Muscle of arm (tissue), 14 donors: ENCODE measurements at places on chromosomes 3 and 15.
A peak's percentile ranks its signal among the peaks of the same experiment; 100 is the strongest.

GRCh38 chr3:72299321-72299802 lies 514.4 kb upstream of the PROK2 start:
- DNase-seq, result no peak

GRCh38 chr3:100402891-100403290 lies 1.6 kb downstream of the LNP1 start:
- DNase-seq, result no peak

DNA sequence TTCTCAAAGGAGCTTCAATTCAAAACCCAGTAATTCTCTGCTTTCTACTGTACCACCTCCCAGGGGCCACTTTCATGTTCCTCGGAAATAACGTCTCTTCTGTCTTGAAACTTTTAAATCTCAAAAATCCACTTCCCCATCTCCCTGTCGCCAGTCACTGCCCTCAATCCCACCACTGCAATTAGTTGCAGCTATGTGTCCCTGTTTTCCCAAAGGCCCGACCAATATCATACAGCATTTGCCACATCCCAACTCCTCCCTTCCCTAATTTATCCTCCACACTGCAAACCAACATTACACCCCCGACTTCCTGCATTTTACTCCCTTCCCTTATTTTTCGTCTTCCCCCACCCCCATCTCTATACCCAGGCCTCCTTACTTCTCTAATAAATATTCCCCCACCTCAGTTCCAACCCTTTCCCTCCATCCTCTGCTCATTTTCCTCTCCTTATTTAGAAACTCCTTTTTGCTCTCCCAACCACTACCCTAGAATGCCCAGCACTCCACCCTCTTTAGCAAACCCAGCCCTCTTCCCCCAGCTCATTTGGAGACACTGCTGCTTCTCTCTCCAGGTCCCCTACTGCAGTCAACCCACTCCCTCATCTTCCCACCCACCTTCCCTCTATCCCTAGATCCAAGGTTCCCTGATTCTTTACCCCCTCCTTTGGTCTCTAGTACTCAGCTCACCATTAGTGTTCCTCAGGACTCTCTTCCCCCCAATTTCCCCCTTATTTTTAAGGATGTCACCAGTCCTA lies 1.1 kb downstream of the NPTN start:
- peak; percentile 38 for DNase-seq

DNA sequence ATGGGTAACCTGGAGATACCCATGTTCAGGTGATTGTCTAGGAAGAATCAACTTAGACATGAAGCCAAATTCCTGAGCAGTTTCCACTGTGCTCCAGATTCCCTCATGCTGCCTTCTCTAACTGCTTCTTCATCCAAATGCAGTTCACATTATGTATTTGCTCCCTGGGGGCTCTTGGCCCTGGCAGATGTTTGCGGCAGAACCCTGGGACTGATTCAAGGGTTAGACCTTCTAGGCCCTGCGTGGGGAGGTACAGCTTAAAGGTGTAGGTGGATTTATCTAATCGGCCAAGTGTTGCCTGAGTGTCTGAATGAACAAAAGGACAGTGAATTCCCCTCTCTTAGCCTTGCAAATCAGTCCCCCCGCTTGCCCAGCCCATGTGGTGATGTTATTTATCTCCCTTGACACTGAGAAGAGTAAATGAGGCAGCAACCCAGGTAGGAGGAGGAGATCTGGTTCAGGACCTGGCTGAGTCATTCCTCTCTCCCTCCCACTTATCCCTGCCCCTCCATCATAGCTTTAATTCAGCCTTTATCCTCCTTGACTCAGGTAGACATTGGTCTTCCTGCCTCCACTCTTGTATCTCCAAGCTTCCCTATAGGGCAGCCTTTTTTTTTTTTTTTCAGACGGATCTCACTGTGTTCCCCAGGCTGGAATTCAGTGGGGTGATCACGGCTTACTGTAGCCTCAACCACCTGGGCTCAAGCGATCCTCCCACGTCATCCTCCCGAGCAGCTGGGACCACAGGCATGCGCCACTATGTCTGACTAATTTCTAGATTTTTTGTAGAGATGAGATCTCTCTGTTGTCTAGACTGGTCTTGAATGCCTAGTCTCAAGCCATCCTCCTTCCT lies 54.8 kb downstream of the MAGEF1 start:
- DNase-seq, result no peak

- DNase-seq, result no peak
Observed at GRCh38 chr15:40846841-40847222, 3.0 kb downstream of the SPINT1 start.

DNA sequence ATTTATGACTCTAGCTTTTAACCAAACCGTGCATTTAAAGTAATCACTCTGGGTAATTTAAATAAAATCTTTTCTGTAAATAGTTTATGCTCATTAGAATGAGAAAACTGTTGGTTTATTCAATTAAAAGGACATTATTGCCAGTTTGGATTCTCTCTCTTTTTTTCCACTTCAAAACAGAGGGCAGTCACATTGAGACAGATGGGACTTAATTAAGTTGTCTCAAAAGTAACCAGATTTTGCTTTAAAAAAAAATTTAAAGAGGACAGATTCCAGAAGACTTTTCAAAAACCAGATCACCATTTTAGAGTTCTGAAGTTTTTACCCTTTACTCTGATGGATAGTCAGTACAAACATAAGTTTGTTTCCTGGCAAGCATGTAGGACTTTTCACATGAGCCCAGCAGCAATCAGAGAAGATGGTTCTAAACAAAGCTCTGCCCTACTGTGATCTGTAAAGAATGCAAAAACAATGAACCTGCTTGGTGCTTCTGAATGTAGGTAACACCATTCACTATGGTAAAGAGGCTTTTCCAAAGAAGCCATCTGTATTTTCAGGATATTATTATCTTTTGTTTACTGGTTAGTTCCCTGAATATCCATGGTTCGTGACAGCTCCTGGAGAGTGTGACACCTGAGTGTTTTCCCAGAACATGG lies 136.2 kb downstream of the LRTM1 start:
- DNase-seq, result no peak

DNA sequence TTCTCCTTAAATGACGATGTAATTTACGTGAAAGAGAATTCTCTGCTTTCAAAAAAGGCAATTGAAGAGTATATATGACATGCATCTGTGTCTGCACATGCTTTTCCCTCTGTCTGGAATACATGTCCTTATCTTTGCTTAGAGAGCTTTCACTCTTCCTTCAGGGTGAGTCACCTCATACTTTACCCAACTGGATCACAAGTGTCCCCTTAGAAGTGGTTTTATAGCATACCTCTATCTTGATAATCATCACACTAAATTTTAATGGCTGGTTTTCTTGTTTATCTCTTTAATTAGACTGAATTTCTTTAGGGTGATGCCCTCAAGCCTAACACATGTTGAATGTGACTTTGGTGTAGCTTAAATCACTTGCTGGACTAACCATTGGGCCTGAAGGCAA lies 178.9 kb downstream of the SV2B start:
- no peak for DNase-seq

- DNase-seq, result no peak
Observed at GRCh38 chr3:128318275-128318941, 148.3 kb downstream of the DNAJB8 start.

DNA sequence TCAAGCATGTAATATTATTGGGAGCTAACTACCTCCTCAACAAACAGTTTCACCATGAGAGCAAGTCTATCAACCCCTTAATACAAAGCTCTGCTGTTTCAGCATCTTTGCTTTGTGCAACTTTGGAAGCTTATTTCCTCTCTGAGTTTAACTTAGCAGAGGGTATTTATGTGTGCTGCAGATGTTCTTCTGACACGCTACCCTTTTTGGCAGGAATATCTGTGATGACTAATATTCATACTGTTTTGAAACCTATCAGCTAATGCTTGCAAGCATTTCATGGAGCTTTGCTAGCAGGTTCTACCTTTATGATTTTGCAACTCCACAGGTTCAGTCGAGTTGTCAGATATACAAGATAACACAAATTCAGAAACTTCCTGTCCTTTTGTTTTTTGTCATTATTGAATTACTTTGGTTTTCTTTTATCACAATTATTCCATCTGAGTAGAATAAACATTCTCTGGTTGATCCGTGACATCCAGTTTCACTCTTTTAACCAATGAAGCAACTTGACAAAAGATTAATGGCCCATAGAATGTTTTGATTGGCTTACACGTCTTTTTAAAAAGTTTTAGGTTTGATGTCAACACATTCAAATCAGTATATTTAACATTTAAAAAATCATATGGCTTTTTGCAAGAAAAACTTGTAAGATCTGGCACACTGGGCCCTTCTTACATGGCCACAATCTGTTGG lies 1.7 kb upstream of the SLC9A9 start:
- DNase-seq, result peak; percentile 67

- no peak for DNase-seq
Observed at GRCh38 chr3:197746209-197746608, 3.5 kb upstream of the FYTTD1 start.

DNA sequence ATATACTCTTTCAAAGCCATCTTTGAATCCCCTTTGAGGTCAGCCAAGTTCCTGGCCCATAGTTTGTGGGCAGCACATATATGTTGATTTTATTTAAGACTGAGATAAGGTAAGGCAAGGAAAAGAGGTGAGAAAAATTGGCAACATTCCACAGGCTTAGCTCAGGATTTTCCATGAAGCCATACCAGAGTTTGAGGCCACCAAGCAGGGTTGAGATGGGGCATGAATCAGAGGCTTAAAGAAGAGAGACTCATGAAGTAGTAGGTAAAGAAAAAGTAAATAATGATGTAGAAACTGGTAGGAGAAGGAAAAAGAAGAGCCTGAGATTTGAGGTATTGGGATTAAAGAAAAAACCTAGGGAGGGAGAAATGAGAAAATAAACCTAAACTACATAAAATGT lies 89.2 kb downstream of the MYO5A start:
- DNase-seq, result no peak

- peak; percentile 55 for DNase-seq
Observed at GRCh38 chr3:24493746-24494617, 668 bp downstream of the THRB start.

DNA sequence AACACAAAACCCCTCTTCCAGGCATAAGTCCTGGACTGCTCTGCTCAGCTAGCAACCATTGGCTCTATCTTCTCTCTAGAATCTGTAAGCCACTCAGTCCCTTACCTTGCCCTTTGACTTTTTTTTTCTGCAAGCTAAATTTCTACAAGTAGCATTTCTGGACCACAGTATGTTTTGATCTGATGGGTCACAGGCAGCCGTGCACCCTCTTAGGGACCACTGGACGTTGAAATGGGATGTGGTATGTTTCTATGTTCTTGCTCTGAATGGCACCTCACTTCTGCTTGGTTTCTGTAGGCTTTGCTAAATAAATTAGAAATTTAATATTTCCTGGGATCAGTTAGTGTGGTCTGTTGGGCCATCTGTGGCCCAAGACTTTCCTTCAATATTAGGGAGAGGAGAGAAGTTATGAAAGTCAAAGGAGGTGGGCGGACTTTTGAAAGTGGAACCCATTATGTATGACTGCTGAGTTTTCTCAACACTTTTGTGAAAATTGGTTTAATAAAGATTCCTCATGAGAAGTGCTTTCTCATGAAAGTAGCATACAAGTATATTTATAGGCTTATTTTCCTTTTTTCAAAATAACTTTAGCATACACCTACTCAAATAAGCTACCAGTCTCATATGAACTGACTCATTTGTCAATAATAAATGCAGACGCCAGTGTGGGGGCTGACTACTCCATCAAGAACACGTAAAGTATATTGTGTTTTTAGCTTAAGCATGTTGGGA lies 18.4 kb upstream of the TIPARP start:
- DNase-seq, result no peak

- DNase-seq, result peak; percentile 73
Observed at GRCh38 chr3:122794779-122795673, at the start of gene SLC49A4. SLC49A4 (plus strand) TSS chr3:122795069; CDS start chr3:122795193, 124 bp downstream.

GRCh38 chr3:139016430-139017048 lies 4.2 kb downstream of the PRR23B start:
- DNase-seq, result no peak

DNA sequence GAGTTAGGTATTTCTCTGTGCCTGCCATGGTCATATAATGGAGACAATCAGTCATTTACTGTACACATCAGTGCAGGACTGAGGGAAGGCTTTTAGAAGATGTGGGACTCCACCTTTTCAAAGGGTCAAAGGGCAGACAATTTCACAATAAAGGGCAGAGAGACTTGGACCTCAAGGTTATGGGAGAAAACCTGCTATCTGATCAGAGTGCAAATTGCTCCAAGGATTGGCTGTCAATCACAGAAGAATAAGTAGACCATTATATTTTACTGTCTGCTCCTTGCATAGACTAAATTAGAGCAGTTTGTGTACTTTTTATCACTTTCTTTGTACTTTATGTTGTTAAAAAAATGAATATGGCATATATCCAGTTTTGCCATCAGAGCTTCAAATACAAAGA lies 314.9 kb upstream of the ATP11B start:
- no peak for DNase-seq

GRCh38 chr15:34496207-34496995 lies 58.8 kb upstream of the GOLGA8A start:
- DNase-seq, result no peak

GRCh38 chr3:185549122-185549521 lies 3.3 kb downstream of the LIPH start:
- peak; percentile 81 for DNase-seq

- no peak for DNase-seq
Observed at GRCh38 chr3:9501226-9501625, 52.4 kb downstream of the LHFPL4 start.

DNA sequence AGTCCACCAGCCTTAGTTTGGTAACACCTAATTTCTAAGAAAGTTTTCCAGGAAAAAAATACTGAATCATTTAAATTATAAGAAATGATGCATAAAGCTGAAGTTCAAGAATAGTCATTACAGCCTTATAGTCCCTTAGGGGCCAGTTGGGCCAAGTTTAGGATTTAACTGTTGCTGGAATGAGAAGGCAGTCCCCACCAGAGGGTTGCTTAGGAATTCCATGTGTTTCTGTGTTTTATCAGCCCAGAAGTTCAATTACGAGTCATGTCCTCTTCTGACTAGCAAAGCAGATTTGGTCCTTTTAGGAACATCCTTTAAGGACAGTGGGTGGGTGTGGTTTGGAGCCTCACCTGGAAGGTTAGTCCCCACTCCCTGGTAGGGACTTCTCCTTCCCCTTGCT lies 57.0 kb upstream of the NR2E3 start:
- peak; percentile 24 for DNase-seq

- DNase-seq, result no peak
Observed at GRCh38 chr15:43511012-43511885, 6.2 kb upstream of the MAP1A start.

DNA sequence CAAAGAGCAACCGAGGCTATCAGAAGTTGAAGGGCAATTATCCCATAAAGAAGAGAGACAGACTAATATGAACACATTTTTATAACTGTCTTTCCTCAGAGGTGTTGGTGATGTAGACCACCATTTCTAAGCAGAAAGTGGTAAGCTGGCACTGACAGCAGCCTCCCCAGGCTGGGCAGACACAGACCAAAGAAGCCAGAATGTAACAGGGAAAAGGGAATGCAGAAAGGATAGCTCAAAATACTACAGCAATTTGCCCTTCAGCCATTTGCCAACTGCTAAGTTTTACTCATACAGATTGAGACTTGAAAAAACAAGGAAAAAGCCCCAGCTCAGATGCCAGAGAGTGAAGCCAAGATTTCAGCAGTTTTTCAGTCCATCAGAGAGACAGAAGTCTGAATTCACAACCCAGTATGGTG lies 73.5 kb upstream of the ABI3BP start:
- peak; percentile 29 for DNase-seq

- peak; percentile 25 for DNase-seq
Observed at GRCh38 chr15:93217343-93217742, 128.3 kb upstream of the RGMA start.

GRCh38 chr15:42324308-42324707 lies 35.0 kb upstream of the CAPN3 start:
- DNase-seq, result no peak

GRCh38 chr3:23981136-23981535 lies 36.0 kb downstream of the NR1D2 start:
- no peak for DNase-seq

GRCh38 chr3:123841476-123842238 lies 42.5 kb downstream of the MYLK start:
- no peak for DNase-seq

GRCh38 chr15:40034186-40034946 lies 4.6 kb downstream of the SRP14 start:
- DNase-seq, result no peak
